Peyer's patch (tissue), 4 donors: ENCODE measurements at places on chromosomes 16 and 17. TPM values are rescaled to one million over a fixed set of nuclear protein-coding genes. Genes with fewer than 3 reads are reported as not detected.

- no peaks in the 10 kb centered on the region for H3K4me1 ChIP-seq
- H3K27ac ChIP-seq = no peak overlapping the region
Observed at GRCh38 chr17:14768923-14769322, 468.0 kb downstream of the HS3ST3B1 start.

DNA sequence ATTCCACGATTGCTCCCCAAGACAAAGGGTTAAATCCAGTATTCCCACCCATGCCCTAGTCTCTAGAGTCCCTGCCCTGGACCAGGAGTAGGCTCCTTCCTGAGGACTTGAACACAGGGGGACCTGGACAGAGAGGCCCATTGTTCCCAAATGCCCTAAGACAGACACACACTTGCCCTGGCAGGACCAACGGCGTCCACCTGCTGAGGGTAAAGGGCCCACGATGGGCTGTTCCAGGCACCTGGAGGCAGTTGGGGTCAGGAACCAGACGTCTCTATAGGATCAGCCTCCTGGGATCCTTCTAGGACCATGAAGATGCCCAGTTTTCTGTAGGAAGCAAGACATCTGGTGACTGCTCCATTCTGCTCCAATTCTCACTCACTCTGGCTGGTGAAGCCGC lies 39.3 kb downstream of the TNFRSF13B start:
- no peak overlapping the region for H3K4me3 ChIP-seq
- no peaks in the 10 kb centered on the region for H3K4me1 ChIP-seq
- H3K27ac ChIP-seq = no peak overlapping the region
- H3K27me3 ChIP-seq = no peaks in the 10 kb centered on the region
- no peak for DNase-seq
- H3K36me3 ChIP-seq = no peaks in the 10 kb centered on the region

- no peaks in the 10 kb centered on the region for H3K36me3 ChIP-seq
- DNase-seq = no peak
- no peaks in the 10 kb centered on the region for H3K4me1 ChIP-seq
- no peak overlapping the region for H3K4me3 ChIP-seq
Observed at GRCh38 chr17:50527155-50527762, 5.3 kb upstream of the EPN3 start.

Gene PALB2
- 15.6 TPM for total RNA-seq

Gene DNAI2
- not detected for total RNA-seq

DNA sequence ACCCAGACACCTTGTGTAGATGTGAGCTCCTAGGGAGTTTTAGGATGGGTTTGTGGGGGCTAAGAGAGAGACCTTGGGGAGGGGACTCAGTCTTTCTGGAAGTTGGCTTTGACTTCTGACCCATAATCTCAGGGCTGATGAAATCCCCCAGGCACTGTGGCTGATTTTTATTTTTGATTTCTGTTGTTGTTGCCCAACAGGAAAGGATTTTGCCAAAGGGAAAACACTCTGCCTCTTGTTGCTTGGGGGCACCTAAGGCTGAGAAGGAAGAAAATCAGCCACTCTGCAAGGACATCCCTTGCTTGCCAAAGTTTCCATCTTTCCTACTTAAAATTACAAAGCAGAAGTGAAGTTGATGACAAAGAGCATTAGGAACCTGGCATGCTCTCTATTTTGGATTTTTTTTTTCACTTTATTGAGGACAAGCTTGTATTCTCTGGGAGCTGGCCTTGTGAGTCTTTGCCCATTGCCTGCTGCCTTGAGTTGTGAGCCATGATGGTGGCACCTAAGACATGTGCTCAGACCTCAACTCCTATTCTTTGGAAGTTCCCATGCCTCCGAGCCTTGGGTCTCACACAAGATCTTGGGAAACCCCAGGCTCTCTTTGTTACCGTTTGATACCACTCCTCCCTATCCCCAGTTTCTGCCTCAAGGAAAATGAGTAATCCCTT lies 3.2 kb upstream of the C1QTNF1 start:
- DNase-seq = no peak
- peak overlapping the region; percentile 67 for H3K27ac ChIP-seq
- H3K4me1 ChIP-seq = peaks cover 10% of the 10 kb centered on the region

- H3K4me3 ChIP-seq = no peak overlapping the region
- H3K4me1 ChIP-seq = peaks cover 3% of the 10 kb centered on the region
- no peak for DNase-seq
Observed at GRCh38 chr17:64192589-64192988, 62.6 kb upstream of the ERN1 start.

GRCh38 chr17:19716108-19717030 lies at the start of gene SLC47A2:
Gene SLC47A2, minus strand, starts transcription at chr17:19716584. Its CDS starts 29 bp downstream, at chr17:19716555.
- no peaks in the 10 kb centered on the region for H3K4me1 ChIP-seq
- H3K36me3 ChIP-seq = no peaks in the 10 kb centered on the region
- DNase-seq = peak; percentile 49
- no peak within 1 kb of the TSS for H3K4me3 ChIP-seq

DNA sequence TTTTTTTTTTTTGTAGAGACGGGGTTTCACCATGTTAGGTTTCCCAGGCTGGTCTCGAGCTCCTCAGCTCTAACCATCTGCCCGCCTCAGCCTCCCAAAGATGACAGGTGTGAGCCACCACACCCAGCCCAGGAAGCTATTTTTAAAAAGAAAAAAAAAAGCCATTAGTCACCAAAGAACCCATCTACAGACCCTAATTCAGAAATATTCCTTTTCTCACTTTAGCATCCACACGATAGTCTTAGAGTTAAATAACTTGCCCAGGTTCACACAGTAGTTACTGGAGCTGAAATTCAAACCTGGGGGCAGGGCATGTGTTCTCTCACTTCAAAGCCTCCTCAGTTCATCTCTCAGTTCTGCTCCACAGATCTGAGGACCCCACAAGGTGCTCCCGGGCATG lies 70.3 kb upstream of the NOL11 start:
- DNase-seq = no peak
- no peaks in the 10 kb centered on the region for H3K36me3 ChIP-seq
- H3K4me1 ChIP-seq = no peaks in the 10 kb centered on the region
- H3K27me3 ChIP-seq = no peaks in the 10 kb centered on the region

Gene TP53TG3F
- not detected for total RNA-seq

DNA sequence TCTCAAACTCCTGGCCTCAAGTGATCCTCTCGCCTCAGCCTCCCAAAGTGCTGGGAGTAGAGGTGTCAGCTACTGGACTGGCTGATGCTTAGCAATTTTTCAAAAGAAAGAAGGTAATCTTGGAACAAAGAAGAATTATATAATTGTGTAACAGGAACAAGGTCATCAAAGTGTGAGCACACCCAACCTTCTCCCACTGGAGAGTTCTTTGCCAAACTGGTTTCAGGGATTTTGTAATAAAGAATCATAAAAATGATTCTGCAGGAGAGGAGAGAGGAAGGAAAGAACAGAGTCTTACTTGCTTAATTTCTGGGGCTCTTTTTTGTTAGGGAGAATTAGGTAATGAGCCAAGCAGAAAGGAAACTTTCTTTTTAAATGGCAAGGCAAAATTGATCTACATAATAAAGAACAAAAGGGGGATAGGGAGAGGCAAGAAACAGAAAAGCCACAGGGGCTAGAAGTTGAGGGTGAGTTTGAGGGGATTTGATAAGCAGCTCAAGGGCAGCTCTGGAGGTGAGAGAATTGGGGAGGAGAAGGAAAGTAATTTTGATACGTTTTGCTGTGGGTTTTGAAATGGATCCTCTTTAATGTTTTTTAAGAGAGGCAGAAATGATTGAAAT lies 21.3 kb downstream of the CHD9NB start:
- H3K36me3 ChIP-seq = no peaks in the 10 kb centered on the region
- no peaks in the 10 kb centered on the region for H3K4me1 ChIP-seq
- no peak overlapping the region for H3K4me3 ChIP-seq
- no peak for DNase-seq
- H3K27ac ChIP-seq = no peak overlapping the region
